ENCODE measurements at places on chromosomes 12 and 14. TPM values are rescaled to one million over a fixed set of nuclear protein-coding genes. Genes with fewer than 3 reads are reported as not detected.

Gene COL2A1
- 47.7 TPM for total RNA-seq

Gene ITGB7
- not detected for total RNA-seq

Gene ITGA5
- 121 TPM for total RNA-seq

Gene AQP6
- not detected for total RNA-seq
